ENCODE measurements at places on chromosomes 4 and X.

GRCh38 chrX:32448320-32448719, 763.0 kb downstream of the DMD start:
- no peak overlapping the region for H3K27ac ChIP-seq
- H3K27me3 ChIP-seq = no peaks in the 10 kb centered on the region
- H3K36me3 ChIP-seq = peaks cover 5% of the 10 kb centered on the region
- peaks cover 6% of the 10 kb centered on the region for H3K4me1 ChIP-seq

- peaks cover 4% of the 10 kb centered on the region for H3K4me1 ChIP-seq
- peaks cover 16% of the 10 kb centered on the region for H3K27me3 ChIP-seq
- no peak overlapping the region for H3K4me3 ChIP-seq
- H3K36me3 ChIP-seq = no peaks in the 10 kb centered on the region
- no peak overlapping the region for H3K27ac ChIP-seq
- DNase-seq = no peak
These were observed 166.4 kb downstream of the DCLK2 start for GRCh38 chr4:150244600-150244999.

DNA sequence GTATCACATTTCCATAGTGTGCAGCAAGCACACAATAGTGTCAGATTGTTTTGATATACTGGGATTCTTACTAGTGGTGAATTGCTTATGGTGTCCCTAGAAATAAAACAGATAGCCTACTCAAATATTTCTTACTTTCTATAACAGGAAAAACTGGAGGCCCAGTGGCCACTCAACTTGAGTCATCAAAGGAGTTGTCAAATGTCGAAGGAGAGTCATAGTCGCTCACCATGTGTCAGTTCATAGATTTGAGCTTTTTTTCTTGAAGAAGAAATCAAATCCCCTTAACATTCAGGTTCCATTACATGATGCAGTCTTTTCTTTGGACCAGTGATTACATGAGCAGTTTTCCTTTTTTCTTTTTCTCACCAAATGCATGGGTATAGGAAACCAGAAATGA, 1271.0 kb downstream of the RAPGEF2 start:
- H3K27ac ChIP-seq = no peak overlapping the region
- no peaks in the 10 kb centered on the region for H3K27me3 ChIP-seq
- H3K4me1 ChIP-seq = no peaks in the 10 kb centered on the region
- no peaks in the 10 kb centered on the region for H3K36me3 ChIP-seq
- no peak overlapping the region for H3K4me3 ChIP-seq
- DNase-seq = no peak

DNA sequence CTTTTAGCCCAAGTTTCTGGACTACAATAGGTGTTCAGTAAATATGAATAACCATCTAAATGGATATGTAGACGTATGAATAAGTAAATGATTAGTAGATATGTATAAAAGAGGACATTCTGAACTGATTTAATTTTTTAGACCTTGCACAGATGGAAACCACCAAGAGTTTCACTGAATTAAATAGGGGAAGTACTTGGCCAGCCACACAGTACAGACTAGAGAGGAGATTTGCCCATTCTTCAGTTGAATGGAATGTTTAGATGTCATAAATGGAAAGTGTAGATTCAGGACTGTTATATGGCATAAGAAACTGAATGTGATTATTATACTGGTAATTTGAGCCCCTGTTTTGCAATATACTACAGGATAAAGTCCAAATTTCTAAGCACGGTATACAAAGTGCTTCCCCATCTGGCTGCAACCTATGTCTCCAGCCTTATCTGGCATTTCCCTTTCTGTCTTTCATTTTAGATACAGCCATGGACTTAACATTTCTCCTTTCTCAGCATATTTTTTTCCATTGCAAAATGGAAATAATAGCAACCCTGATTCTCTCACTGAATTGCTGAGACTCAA, 137.8 kb upstream of the HS3ST1 start:
- H3K27ac ChIP-seq = no peak overlapping the region
- H3K36me3 ChIP-seq = no peaks in the 10 kb centered on the region
- H3K4me1 ChIP-seq = no peaks in the 10 kb centered on the region
- no peak overlapping the region for H3K4me3 ChIP-seq
- H3K27me3 ChIP-seq = no peaks in the 10 kb centered on the region

GRCh38 chr4:85426366-85426765, 48.6 kb upstream of the ARHGAP24 start:
- H3K4me1 ChIP-seq = no peaks in the 10 kb centered on the region
- H3K27ac ChIP-seq = no peak overlapping the region
- H3K4me3 ChIP-seq = no peak overlapping the region

DNA sequence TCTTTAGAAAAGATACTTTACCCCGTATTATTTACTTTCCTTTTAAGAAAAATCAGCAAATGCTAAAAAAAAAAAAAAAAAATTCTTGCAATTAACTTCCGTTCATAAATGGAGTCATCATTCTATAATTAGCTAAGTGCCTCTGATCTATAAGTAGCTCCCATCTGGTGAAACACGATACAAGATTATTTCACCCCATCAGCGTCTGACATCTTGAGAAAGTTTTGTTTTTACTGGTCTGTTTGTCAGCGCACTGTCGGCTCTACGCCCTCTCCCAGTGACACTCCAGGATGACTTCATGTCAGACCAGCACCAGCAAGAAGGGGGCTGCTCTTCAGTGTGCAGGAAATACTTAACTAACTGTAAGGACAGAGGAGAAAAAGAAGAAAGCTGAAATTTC, 108.3 kb downstream of the AFAP1 start:
- peak overlapping the region; percentile 86 for H3K4me3 ChIP-seq
- H3K27me3 ChIP-seq = no peaks in the 10 kb centered on the region
- peaks cover 55% of the 10 kb centered on the region for H3K4me1 ChIP-seq
- H3K36me3 ChIP-seq = no peaks in the 10 kb centered on the region
- no peak for DNase-seq
- peak overlapping the region; percentile 96 for H3K27ac ChIP-seq

Data from T-helper 17 cell (primary cell).